ENCODE measurements at places on chromosomes 1 and 21.

DNA sequence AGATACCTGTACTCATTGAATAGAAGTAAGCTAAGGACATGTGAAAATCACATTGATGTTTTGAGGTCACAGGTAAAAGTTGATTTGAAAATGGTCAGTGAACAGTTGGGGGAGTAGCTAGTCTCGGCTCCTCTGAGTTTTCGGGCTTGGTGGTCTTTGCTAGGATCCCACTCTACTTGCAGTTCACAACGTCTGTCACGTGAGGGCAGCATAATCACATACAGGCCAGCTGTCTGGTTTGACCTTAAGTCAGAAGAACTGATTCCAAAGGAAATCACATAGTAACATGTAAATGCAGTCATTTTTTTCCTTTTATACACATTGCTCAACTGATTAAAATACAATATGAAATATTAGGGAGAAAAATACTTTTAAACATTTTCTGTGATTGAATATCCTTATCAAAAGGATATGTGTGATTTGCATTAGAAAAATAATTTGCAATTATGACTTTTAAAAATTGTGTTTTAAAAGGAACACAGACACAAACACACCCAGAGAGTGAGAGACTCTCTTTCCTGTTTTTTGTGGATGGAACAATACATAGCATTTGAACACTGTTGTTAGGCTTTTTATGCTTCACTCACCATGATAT, 21.8 kb upstream of the PDC start:
- peak; percentile 79 for DNase-seq

- no peak for DNase-seq
Measured at GRCh38 chr1:205356440-205357139, at the start of gene KLHDC8A. TSS of gene KLHDC8A (minus strand) at chr1:205356922. CDS start at chr1:205343604, 13,318 bp downstream.

GRCh38 chr1:8232036-8232757, 85.7 kb upstream of the SLC45A1 start:
- DNase-seq: no peak

- DNase-seq: no peak
Measured at GRCh38 chr1:89973471-89974127, 21.3 kb upstream of the ZNF326 start.

DNA sequence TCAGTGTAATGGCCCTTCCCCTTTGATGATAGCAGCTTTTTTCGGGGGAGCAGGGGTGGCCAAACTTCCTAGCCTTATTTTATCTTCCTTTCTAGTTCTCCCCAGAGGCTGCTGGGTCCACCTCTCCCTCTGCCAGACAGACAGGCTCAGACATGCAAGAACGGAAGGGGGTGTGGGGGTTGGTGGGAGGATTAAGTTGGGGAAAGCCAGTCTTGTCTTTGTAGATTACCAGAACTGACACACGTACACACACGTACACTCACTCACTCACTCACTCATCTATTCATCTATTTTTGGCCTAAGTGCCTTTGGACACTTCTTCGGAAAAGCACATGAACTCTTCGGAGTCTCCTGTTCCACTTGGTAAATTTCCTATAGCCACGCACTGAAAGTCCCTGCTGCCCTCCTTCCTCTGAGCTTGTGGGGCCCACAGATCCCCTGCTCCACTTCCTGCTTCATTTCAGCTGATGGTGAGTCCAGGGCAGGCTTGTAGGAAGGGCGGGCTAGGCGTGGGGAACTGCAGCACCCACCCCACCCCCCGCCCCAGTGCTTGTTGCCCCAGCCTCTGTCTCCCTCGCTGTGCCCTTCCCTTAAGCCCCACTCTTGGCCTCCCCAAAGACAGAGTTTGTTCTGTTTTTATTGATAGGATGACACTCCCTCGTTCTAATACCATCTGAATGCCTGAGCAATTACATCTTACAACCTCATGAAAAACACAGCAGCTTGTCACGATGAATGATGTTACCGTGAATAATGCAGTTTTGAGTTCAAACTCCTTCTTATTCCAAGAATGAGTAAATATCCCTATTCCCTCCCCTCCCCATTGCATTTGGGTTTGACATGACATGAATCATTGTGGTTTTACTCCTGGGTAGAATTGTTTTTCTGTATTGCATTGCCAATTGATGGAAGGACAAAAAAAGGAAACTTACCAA, 60.7 kb upstream of the ATP5PO start:
- no peak for DNase-seq

GRCh38 chr1:908661-909060, 15.1 kb upstream of the SAMD11 start:
- DNase-seq: no peak

GRCh38 chr1:56803561-56804156, 15.5 kb downstream of the FYB2 start:
- DNase-seq: peak; percentile 79

GRCh38 chr21:26587736-26588201, 14.7 kb upstream of the CYYR1 start:
- DNase-seq: no peak

GRCh38 chr1:93779540-93780165, 98.0 kb upstream of the BCAR3 start:
- no peak for DNase-seq

DNA sequence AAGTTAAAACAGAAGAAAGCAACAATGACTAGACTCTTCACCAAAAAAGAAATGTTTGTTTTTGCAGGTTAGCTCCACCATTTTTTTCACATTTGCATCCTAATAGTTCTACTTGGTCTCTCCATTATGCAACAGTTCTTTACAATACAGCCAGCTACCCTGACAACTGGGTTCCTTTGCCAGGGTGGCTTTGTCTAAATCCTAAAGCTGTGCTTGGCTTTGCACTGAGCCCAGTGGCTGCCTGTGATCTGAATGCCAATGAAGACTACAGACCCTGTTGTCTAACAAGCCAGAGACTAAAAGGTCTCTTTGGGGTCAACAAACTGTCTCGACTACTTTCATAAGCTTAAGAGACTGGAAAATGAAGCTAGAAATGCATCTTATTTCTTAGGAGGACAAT, 112.0 kb downstream of the AKT3 start:
- no peak for DNase-seq

DNA sequence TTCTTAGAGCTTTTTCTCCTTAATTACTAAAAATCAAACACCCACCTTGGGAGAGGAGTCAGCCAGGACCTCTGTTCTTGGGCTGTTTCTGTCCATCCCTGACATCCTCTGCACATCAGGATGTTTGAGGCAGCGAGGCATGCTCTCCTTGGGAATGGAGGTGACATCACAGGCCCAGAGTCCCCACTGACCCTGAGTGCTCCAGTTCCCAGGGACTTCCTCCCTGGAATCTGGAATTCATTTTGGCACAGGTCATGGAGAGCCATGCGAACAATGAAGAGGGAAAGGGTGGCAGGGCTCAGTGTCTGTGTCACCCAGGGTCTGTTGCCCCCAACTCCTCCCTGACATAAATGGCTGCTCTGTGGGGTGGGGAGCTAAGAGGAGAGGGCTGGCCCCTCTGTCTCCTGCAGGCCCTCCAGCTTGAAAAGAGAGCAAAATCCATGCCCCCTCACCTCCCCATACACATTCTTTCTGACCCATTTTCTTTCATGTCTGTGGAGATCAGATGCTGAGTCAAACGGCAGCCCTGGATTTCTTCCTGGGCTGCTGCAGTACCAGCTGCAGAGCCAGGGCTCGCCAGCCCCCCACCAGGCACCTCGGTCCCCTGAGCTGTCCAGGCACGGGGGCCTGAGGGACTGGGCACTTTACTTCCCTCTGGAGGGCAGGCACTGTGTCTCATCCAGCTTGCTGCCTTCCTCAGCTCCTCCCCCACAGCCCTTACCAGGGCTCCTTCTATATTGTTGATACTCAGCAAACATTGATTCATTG, 102.0 kb downstream of the NMNAT2 start:
- DNase-seq: no peak

DNA sequence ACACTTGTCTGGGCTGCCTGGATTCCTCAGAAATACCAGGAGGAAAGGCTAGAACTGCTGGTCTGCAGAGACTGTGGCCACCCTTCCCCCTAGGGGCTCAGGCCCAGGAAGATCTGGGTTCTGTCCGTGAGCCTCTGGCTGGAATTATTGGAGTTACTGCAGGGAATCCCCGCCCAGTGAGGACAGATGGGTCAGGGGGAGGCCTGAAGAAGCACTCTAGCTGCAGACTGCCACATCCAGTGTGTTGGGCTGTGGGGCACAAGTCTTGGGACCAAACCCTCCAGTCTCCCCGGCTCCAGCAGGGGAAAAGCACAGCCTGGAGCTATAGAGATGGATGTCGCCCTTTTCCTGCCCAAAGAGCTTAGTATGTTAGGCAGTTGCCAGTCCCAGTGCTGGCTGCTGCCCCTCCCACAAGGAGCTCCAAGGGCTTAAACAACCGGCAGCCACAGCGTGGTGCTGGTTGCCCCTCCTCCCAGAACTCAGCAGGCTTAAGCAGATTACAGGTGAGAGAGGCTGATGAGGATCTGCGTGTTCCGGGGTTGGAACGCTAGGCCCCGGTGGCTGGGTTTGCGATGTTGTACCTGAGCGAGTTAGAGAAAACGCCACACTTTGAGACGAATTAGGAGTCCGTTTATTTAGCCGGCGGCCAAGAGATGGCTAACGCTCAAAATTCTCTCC, 255.5 kb upstream of the LRRC7 start:
- no peak for DNase-seq

- no peak for DNase-seq
Measured at GRCh38 chr1:91799863-91800262, 86.1 kb downstream of the TGFBR3 start.

- no peak for DNase-seq
Measured at GRCh38 chr1:173295391-173295790, 88.3 kb upstream of the TNFSF4 start.

DNA sequence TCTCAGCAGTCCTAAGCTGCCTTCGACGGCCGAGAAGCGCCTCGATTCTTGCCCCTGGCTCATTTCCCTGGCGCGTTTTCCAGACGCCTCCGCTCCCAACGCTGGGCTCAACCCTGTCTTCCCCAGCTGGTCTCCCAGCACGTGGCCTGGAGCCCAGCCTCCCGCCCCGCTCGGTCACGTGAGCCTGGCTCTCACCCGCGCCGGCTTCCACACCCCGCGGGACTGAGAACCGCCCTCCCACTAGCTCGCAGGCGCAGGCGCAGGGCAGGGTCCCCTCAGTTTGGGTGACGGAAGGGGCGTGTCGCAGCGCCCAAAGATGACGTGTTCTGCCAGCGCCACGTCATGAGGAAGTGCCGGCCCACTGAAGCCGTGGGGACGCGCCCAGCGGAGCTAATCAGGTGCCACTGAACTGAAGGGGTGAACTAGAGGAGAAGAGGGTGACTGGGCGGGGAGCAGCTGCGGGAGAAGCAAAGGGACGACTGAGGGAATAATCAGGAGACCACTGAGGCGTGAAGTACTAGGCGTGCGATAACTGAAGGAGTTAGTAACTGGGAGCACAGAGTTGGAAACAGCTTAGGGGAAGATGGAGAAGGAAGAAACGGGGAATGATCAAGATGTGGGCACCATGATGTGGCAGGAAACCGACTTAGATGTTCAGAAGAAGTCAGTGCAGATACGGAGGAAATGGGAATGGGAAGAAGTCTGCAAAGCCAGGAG, at the start of gene DHDDS:
Gene DHDDS (plus strand): TSS at position 343 of the 717 bp plus-strand sequence. CDS start 625 bp downstream, outside the sequence.
- peak; percentile 99 for DNase-seq

DNA sequence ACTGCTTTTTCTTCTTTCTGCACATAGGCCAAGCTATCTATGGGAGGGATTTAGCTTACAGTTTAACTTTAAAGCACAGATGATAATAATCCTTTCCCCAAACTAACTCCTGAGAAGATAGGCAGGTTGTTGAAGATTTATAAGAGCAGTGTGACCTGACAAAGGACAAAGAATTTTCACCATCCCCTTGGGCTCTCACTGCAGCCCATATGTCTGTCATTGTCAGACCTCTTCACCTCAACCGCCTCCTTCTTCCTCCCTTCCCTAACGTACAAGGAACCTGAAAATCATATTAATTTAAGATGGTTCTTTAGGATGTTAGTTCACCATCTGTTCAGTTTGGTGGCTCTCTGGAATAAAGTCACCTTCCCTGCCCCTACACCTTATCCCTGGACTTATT, 5.0 kb downstream of the RNU1-2 start:
- DNase-seq: no peak

DNA sequence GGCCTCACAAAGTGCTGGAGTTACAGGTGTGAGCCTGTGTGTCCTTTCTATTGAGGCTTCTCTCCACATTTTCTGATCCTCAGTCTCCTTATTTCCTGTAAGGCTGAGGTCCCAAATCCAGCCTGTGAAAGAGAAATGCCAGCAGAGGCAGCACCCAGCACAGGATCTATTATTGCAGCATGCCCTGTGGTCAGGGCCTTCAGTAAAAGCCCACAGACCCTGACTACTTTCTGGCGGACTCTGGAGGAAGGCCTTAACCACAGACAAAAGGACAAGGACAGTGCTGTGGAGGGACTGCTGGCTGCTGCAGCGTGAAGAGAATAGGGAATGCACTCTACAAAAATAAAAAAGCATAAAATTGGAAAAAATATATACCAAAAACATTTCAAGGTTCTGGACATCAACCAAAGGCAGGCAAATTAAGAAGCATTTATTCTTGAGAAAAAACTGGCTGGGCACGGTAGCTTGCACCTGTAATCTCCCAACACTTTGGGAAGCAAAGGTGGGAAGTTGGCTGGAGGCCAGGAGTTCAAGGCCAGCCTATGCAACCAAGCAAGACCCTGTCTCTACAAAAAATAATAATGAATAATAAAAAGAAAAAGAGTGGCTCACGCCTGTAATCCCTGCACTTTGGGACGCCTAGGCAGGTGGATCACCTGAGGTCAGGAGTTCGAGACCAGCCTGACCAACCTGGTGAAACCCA, 9.4 kb upstream of the PGD start:
- DNase-seq: no peak

DNA sequence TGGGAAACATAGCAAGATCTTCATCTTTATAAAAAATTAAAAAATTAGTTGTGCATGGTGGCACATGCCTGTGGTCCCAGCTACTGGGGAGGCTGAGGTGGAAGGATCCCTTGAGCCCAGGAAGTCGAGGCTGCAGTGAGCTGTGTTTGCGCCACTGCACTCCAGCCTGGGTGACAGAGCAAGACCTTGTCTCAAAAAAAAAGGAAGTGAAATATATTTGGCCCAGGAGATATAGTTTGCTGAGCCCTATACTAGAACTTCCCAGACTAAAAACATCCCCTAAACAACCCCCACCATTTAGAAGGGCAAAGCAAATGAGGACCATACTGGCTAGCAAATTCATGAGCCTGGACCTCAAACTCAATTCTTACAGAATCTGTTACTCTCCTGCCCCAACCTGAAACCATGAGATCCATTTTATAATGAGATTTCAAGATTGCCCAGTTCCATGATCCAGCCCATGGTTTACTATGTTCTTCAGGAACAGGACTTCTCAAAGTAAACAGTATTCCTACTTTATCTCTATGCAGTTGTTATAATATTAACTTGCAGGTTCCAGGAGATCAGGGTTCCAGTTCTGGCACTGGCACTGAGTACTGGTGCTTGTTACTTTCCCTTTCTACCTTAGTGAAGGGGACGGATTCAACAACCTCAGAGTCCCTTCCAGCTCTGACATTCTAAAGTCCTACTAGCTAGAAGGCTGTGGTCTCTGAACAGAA, 48.9 kb upstream of the TADA1 start:
- no peak for DNase-seq
